ENCODE measurements at places on chromosomes 16 and 17.
A peak's percentile ranks its signal among the peaks of the same experiment; 100 is the strongest.

DNA sequence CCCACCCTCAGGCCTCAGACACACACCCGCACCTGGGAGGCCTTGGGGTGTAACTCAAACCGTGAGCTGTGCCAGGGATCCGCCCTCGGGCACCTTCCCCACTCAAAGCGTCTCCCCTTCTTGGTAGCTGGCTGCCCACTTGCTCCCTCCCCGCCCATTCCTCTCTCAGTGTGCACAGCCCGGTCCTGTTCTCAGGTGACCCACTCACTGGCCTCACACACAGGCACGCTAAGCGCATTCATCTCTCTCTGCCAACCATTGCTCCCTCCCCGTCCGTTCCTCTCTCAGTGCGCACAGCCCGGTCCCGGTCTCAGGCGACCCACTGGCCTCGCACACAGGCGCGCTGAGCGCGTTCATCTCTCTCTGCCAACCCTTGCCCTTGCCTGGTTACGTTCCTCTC, 20.8 kb downstream of the WDR45B start:
- DNase-seq = no peak

DNA sequence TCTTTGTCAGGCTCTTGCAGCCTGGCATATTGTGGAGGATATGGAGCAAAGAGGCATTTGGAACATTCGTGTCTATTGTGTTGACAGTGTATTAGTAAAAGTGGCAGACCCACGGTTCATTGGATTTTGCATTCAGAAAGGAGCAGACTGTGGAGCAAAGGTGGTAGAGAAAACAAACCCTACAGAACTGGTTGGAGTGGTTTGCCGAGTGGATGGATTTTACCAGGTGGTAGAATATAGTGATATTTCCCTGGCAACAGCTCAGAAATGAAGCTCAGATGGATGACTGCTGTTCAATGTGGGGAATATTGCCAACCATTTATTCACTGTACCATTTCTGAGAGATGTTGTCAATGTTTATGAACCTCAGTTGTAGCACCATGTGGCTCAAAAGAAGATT, 44.5 kb downstream of the EFCAB13 start:
- no peak for DNase-seq

DNA sequence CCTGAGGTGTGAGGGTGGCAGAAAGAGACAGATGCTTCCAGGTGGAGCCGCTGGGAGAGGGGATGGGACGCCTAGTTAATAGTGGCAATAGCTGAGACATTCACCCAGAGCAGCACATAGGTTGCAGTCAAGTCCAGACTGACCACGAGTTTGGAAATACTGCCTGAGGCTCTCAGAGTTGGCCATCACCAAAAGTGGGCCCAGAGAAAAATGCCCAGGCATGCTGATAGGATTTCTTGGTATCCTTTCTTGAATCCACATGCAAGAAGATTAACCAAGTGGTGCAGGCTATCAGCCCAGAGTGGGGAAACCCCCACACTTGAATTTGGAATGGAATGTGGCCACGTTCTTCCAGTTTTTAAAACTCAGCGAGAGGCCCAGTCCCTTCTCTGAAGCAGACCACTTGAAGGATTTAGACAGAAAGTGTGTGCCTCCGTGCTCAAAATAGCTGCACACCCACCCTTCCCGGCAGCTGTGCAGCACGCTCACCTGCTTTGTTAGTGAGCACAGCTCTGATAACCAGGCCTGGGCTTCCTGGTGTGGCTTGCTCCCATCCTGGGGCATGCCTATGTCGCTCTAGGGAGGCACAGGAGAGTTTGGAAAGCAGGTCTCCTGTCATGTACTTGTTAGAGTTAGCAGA, 35.7 kb downstream of the PLD6 start:
- no peak for DNase-seq

- DNase-seq = peak; percentile 83
These were observed 10.8 kb downstream of the HID1 start for GRCh38 chr17:74961657-74962350.

DNA sequence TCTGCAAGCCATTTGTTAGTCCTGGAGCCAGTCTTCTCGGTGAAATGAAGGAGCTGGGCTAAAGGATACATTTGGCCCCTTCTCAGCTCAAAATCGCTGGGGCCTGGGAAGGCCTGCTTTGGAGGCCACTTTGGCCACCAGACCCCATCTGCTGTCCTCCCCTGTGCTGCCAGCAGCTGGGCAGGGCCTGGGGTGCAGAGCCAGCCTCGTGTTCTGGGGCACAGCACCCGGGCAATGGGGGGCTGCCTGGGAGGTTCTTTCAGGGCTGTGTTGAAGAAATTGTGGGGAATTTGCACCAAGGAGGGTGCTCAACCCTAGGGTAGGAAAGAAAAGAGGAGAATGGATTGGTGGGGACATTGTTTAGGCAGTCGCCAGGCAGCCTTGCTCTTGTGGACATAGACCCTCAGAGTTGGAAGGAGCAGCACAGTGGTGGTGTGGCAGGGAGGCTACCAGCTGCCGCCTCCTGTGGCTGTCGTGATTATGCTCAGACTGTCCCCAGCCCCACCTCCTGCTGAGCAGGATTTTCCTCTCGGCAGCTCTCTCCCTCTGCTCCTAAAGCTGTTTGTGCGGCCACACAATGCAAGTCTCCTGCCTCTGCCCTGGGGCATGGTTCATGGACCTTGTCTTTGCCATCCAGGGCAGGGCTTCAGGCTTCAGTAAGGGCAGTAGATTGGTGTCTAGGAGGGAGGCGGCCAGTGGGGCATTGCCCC, 174.8 kb downstream of the NTN1 start:
- DNase-seq = peak; percentile 6

DNA sequence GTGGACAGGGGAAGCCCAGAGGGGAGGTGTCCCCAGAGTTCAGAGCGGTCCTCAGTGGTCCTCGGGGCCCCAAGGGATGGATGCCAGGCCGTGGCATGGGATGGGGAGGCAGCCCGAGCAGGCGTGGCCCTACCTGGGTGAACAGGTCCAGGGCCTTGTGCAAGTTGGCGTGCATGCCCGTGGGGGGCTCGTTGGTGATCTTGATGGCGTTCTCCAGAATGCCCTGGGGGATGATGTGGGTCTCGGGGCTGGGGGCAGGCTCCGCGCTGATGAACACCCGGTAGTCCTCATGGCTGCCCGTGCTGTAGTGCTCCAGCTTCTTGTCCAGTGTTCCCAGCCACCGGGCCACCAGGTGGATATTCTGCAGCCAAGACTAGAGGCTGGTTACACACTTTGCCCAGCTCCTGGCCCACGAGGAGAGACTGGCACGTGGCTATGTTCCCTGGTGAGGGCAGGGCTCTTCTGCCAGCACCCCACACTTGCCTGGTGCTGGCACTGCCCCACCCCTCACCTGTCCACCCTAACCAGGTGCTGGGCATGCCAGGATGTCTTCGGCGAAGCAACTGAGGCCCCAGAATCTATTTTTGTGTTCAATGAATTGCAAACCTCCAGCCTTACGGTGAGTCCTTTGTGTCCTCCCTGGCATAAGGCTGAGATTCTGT, 59.2 kb downstream of the PGS1 start:
- no peak for DNase-seq

DNA sequence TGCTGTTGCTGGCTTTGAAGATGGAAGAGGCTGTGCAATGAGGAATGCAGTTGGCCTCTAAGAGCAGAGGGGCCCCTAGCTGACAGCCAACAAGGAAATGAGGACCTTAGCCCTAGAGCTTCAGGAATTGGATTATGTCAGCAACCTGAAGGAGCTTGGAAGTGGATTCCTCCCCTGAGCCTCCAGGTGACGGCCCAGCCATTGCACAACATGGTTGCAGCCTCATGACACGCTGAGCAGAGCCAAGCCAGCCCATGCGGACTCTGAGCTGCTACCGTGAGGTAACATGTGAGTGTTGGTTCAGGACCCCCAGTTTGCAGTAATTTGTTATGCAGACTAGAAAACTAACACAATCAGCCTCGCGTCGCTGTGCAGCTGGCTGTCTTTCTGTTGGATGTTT, 20.2 kb downstream of the CCDC42 start:
- no peak for DNase-seq

- no peak for DNase-seq
These were observed 390.1 kb downstream of the ZFHX3 start for GRCh38 chr16:72657791-72658190.

GRCh38 chr16:17827313-17827712, 356.6 kb upstream of the XYLT1 start:
- no peak for DNase-seq

DNA sequence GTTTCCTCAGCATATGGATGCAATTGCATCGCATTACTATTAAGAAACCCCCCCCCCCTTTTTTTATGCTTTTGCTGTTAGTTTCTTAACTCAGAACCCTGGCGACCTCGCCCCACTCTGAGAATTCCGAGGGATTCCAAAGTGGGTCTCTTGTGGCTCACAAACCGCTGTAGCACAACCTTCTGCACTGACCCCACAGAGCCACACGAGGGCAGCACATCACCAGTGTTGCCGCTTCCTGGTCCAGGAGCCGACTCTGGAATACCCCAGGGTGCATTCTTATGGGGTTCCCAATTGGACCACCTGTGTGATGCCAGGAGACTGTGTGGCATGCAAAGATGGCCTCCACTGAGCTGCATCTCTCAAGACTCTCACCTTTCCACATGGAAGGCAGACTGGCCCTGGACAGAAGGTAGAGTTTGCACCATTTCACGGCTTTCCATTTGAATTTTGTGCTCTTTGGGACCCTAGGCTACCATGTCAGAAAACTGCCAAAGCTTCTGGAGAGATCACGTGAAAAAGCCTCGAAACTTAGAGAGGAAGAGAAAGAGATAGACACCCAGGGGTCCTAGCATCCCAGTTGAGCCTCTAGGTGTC, 432.7 kb upstream of the ASIC2 start:
- no peak for DNase-seq

GRCh38 chr16:81444448-81445121, at the start of gene CMIP:
CMIP (plus strand) TSS chr16:81444808.
- peak; percentile 78 for DNase-seq

DNA sequence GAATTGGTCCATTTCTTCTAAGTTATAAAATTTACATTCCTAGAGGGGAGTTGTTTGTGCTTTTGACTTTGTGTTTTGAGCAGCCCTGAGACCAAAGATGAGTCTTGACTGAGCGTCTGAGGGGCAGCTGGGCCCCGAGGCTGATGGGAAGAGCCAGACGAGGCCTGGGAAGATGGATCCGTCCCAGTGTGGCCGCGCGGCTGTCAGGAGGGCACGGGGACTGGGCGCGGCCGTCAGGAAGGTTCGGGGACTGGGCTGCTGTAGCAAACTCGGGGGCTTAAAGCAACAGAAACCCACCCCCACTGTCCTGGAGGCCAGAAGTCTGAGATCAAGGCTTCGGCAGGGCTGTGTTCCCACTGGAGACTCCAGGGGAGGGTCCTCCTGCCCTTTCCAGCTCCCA, 38.2 kb upstream of the GNG13 start:
- no peak for DNase-seq

DNA sequence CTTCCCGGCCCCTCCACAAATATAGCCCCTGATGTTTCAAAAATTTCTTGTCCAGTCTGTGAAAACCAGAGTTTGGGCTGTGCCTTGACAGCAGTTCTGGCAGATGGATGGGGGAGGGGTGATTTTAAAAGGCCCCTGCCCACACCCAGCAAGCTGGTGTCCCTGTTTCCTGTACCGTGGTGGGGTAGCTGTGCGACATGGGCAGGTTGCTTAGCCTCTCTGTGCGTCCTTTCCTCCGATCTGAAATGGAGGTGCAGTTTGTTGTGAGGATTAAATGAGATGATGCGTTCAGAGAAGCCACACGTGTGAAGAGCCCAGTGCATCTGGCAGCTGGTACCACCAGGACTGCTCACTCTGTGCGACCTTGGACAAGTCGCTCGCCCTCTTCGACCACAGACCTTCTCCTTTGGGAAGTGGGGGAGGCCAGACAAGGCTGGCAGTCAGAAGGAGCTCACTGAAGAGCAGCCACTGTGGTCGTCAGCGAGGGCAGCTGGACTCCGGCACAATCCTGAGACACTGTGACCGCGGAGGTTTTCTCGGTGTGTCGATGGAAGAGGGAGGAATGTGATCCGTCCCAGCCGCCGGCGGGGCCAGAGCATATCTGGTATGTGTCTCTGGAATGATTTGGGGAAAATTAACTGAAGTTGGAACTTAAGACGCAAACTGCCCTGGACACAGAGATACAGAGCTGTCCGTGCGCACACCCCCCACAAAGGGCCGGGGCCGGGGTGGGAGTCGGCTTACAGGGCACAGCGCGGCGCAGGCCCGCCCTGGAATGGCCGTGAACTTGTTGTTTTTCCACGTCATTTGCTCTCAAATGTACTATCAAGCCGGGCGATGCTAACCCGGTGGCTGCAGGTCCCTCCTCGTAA, 721 bp upstream of the WFIKKN2 start:
- DNase-seq = no peak

GRCh38 chr17:34254651-34255380, at the start of gene CCL2:
CCL2 (plus strand) TSS chr17:34255285; CDS start chr17:34255350, 65 bp downstream.
- no peak for DNase-seq

DNA sequence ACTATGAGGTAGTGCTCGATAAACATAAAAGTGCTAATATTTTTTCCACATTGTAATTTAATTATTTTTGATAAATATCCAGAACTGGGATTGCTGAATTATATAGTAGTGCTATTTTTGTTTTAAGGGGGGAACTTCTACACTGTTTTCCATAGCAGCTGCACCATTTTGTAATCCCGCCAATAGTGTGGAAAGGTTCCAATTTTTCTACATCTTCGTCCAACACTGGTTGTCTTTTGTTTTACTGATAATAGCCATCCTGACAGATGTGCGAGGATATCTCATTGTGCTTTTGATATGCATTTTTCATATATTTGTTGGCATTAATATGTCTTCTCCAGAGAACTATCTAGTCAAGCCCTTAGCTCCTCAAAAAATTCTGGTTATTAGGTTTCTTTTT, 259.6 kb upstream of the KCNJ16 start:
- DNase-seq = no peak

DNA sequence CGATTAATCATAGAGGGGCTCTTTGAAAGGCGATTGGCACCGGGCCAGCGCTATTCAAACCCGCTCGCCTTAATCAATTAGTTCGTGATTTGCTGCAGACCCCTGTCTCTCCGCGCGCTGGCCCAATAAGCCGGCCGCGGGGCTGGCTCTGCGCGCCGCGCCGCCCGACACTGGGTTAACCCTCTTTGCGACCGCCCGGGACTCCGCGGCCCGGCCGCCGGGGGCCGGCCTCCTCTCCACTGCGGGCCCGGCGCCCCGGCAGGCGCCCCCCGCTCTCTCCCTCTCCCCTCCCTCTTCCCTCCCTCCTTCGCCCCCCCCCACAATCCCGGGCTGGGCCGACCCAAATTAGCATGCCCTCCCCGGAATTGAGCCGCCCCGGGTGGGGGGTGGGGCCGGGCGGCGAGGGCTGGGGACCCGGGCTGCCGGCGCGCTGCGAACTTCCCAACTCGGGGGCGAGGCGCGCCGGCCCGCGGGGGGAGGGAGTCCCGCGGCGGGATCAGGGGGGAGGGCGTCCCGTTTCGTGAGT, 428 bp upstream of the SALL1 start:
- DNase-seq = peak; percentile 78

- no peak for DNase-seq
These were observed 109.9 kb downstream of the GNAO1 start for GRCh38 chr16:56300891-56301850.
